ENCODE measurements at places on chromosomes 12 and 14.

GRCh38 chr14:81042438-81042837, 87.0 kb downstream of the TSHR start:
- no peak for DNase-seq

DNA sequence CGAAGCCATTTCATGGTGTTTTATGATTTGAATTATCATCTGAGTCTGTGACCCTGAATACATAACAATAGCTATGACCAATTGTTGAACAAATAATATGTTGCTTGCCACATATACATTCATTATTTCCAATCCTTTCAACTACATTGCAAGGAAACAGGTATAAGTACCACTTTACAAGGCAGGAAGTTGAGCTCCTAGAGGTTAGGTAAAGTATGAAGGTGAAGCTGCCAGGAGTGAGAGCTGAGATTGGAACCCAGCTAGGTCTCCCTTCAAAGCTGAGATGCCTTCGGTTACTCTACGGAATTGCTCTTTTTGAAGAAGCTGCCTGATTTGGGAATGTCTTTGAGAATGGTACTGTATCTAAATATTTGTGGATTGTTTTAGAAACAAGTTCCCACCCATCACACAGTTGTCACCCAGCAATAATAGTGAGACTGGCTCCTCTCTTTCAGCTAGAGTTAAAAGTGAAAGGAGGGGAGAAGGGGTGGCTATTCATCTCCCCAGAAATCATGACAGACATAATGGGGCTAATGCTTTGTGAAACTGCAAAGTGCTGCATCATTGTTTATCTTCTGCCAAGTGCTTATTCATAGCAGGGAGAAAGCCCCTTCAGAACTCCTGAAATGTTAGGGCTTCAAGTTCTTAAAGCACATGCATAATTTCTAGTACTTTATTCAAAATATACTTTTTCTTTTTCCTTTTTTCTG, 75.9 kb upstream of the AMIGO2 start:
- no peak for DNase-seq

- no peak for DNase-seq
Observed at GRCh38 chr12:94535510-94535921, 75.8 kb upstream of the CEP83 start.

DNA sequence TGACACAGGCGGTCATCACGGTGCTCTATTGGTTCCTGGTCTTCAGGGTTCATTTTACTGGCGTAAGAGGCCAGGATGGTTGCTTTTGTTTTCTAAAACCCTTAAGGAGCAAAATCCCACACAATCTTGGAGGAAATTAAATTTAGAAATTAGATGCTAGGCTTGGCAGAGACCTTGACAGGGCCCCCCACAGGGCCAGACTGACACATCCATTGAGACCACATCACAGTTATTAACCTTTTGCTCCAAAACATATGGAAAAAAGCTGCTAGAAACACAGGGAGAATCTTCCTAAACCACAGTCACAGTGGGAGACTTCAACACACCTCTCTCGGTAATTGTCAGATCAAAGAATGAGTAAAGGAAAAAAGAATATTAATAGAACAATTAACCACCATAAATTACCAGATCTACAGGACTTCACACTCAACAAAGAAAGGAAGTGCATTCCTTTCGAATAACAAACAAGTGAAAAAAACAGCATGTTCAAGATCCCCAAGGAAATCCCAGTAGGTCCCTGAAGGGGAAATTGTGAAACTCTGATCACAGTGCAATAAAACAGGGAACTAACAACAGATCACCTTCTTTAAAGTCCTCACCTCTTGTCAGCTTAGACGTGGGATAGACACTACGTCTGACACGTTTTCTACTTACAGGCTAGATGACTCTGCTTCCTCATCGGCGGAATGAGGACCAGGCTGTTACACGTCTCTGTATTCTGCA, 40.2 kb upstream of the TMEM179 start:
- DNase-seq = no peak

- no peak for DNase-seq
Observed at GRCh38 chr14:32408018-32408417, 78.9 kb downstream of the AKAP6 start.

GRCh38 chr12:116878567-116879508, 2.4 kb downstream of the HRK start:
- DNase-seq = no peak

DNA sequence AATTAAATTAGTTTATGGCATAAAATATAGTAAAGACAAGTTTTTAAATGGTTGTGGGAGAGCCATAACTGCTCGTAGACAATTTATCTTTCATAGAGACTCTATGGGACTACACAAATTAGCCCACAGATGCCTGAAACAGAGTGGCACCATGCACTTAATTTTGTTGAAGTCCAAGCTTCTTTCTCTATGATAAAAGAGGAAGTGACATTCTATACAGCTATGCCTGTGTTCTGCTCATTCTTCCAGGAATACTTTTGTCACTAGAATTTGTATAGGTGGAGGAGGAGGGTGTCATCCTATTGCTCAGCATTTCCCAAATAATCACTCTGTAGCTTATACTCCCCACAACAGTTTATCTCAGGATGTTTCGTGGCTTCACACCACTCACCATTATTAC, 43.7 kb upstream of the KICS2 start:
- DNase-seq = no peak

DNA sequence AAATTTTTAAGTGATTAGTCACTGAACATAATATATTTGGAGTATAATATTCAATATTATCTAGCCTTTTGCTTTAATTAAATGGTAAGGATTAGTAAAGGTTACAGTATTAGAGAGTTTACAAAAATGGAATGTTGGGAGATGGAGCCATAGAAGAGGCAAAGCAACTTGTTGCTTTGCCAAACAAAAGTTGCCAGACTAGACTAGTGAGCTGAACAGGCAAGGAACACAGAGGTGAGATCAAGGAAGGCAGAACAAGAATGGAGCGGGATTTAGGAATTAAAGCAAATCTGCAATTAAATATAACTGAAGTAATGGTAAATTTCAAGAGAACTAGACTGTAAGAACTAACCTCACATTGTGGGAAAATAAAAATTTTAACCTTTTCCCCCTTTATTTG, 5.1 kb downstream of the ARF6 start:
- no peak for DNase-seq

- DNase-seq = no peak
Observed at GRCh38 chr12:3398196-3398789, 92.7 kb upstream of the PRMT8 start.

GRCh38 chr12:78970041-78970440, 105.5 kb downstream of the SYT1 start:
- DNase-seq = no peak

- DNase-seq = no peak
Observed at GRCh38 chr12:20018406-20018805, 349.9 kb upstream of the PDE3A start.

GRCh38 chr14:96238676-96239265, 17.2 kb upstream of the BDKRB1 start:
- no peak for DNase-seq

DNA sequence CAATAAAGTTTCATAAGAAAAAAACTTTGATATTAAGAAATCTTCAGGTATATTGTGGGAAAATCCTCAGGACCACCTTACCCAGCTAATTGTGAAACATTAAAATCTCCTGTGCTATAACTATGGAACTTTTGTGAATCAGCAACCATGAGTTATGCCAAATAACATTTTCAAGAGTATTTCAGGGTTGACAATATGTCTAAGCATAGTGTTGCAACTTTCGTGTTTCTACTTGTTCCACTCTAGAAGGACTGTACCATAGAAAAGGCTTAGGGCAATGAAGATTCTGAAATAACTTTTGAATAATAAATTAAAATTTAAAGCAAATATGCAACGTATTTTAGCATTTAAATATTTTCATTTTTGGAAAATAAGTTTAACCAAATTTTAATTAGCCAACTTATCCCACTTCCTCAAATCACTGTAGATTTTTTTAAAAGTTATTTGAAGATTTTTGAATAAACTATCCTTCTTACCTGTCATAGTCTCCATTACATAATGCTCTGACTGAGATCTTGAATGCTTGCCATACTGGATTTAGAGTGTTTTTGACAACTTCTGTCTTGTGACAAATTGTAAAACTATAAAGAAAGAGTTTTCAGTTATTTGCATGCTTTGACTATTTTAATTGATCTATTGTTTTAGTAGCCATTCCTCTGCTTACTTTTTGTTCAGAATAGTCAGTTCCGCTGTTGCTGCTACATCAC, 143.6 kb downstream of the CPNE8 start:
- no peak for DNase-seq

GRCh38 chr12:12194206-12194605, 72.6 kb downstream of the LRP6 start:
- DNase-seq = no peak

GRCh38 chr12:49331380-49332222, 5.4 kb downstream of the C1QL4 start:
- DNase-seq = peak; percentile 59

- peak; percentile 11 for DNase-seq
Observed at GRCh38 chr12:20101046-20101445, 267.3 kb upstream of the PDE3A start.

DNA sequence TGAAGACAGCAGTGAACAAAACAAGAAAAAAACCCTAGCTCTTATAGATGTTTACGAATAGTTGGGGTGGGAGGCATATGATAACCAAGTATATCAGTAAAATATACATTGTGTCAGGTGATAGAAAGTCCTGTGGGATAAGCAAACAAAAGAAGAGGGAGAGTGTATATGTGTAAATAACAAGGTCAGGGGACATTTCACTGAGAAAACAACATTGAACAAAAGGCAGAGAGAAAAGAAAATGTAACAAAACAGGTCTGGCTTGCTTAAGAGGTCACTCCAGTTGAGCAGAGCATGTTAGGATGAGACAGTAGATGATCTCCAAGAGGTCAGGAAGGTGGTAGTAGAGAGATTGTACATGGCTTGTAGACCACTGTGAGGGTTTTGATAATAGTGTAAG, 304.1 kb downstream of the ACSS3 start:
- no peak for DNase-seq

DNA sequence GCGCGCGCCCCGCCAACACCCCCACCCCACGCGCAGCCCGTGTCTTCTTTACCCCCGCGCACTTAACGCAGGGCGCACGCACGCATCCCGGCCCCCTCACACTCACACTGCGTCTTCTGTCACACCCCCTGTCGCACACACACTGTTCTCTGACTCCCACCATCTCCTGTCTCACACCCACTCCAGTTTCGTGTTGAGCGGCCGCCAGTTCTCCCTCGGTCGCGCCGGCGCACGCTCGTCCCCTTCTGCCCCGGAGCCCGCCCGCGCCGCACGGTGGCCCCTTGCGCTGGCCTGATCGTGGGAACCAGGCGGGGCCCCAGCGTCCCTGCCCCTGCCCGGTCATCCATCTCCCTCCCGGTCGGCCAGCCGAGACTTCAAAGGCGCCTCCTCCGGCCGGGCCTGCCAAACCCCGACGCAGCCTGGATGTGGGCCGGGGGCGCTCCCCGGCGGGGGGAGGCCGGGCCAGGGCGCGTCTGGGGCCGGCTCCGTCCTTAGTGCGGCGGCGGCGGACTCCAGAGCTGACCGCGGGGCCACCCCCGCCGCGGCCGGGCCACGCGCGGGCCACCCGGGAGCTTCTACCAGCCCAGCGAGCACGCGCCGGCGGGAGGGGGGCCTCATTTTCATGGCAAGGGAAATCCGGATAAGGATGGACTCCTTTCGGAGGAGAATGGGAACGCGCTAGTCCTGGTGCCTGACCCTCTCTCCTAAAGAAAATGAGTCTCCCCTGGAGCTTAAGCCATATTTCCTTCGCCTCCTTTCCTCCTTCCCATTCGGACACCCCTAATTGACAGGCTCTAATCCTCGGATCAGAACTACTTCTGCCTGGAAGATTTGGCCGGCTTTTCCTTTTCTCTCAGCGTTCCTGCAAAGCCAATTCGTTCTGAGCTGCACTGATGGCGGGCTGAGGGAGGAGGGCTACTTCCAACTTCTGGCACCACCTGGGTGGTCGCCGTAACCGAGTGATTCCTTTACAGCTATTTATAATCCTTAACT, 82.0 kb upstream of the HMGA2 start:
- DNase-seq = peak; percentile 37

- DNase-seq = no peak
Observed at GRCh38 chr14:56004786-56005185, 113.4 kb upstream of the PELI2 start.

DNA sequence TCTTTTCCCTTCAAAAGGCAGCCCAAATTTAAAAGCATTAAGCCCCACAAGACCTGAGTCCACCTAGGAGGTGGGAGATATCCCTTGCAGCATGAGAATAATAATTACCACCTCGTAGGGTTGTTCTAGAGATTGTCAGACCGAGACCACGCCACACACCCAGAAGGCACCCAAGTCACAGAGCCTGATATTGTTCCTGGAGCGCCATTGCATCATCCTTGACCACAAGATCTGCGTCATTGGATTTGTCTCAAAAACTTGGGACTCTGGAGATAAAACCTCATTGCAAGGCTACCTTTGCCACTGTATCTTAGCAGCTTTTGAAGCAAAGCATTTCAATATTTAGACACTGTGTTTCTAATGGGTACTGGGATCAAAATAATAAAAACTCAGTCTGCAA, 29.4 kb upstream of the PPP2R5C start:
- DNase-seq = no peak

GRCh38 chr14:100330388-100330931, 7.3 kb downstream of the SLC25A47 start:
- no peak for DNase-seq

GRCh38 chr14:101075801-101076413, 172.4 kb upstream of the RTL1 start:
- DNase-seq = no peak

- no peak for DNase-seq
Observed at GRCh38 chr12:92827836-92828431, 101.2 kb downstream of the EEA1 start.

DNA sequence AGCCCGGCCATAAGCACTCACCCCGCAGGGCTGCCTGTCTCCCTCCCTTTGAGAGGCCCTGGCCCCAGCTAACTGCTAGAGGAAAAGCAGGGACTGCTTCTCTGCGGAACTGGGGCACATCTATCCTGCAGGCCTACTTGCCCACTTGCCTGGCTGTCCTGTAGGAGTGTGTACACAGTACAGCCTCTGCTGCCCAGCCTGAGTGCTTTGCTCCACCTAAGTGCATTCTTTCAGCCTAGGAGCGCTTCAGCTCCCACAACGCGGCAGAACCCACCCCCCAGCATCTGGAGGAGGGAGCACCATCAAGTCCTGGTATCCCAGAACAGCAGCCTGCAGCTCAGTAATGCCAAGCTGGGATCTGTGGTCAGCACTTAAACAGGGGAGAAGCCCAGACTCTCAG, 79.9 kb upstream of the CD163 start:
- DNase-seq = no peak

- DNase-seq = no peak
Observed at GRCh38 chr14:80955416-80955941, at the start of gene TSHR. TSS of gene TSHR (plus strand) at chr14:80955621. CDS start at chr14:80955681, 60 bp downstream.

DNA sequence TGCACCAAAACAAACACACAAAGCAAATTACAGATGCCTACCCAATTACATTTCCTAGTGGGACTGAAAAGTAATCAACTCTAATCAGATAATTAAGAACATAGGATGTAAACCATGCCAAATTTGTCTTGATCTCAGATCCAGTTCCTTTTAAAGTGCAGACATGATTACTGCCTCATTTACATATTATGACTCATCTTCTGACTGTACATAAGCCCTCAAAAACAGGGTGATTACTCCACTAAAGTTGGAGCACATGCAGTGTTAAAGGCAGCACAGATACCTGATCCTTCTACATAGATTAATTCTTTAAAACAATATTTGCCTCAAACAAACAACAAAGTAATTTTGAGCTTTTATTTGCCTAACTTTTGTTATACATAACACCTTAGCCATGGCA, 337.2 kb downstream of the RPS29 start:
- no peak for DNase-seq
